Mesothelial cell of epicardium (in vitro differentiated cells): ENCODE measurements at places on chromosomes 12 and 14. TPM values are rescaled to one million over a fixed set of nuclear protein-coding genes. Genes with fewer than 3 reads are reported as not detected.
A peak's percentile ranks its signal among the peaks of the same experiment; 100 is the strongest.

GRCh38 chr14:24171422-24172260 lies at the start of gene REC8:
Gene REC8, plus strand, starts transcription at chr14:24172080. Its CDS starts 473 bp downstream, at chr14:24172553.
- peak; percentile 92 for DNase-seq

DNA sequence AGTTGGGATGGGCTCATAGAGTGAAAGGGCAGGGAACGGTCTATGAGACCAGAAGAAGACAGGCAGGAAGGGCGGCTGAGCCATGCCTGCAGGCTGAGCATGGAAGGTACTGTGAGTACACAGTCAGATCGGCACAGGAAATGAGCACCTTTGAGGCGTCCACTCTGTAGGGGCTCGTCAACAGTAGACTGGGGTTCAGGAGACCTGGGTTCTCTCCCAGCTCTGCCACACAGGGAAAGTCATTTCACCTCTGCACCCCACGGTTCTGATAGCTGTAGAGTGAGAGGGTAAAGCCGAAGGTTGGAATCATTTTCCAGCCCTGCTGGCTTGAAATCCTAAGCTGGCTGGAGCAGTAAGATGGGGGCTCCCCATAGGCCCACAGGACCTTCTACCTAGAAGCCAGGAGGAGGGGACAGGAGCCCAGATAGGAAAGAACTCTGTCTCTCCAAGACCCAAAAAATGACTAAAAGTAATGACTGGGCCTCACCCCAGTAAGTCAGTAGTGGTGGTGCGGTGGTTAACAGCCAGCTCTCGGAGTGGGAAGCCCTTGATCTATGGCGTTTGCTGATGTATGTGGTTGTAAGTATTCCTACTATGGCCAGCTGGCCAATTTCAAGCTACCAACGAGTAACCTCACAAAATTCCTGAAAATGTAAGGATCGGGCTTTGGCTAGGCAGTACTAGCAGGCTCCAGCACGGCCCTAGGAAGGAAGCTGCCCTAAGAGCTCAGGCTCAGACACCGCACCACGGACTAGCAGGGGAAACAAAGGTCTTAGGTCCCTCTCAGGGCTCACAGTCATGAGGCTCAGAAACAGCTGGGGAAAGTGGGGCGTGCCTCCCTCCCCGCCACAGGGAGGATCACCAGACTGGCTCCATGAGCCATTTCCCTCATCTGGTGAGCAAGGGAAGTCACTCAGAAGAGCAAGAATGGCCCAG lies 10.3 kb upstream of the CD27 start:
- DNase-seq, result no peak

GRCh38 chr12:122097584-122097926 lies 19.0 kb downstream of the MLXIP start:
- no peak for DNase-seq

Gene FAM186B
- total RNA-seq, result 0.29 to 0.50 TPM (median 0.40 TPM) in 3 replicates

Gene IKZF4
- 16.2 to 22.5 TPM (median 18.6 TPM) in 3 replicates for total RNA-seq

- peak; percentile 40 for DNase-seq
These were observed 44.0 kb downstream of the KCNK13 start for GRCh38 chr14:90105756-90106155.

Gene OR6C2
- not detected in 3 replicates for total RNA-seq

DNA sequence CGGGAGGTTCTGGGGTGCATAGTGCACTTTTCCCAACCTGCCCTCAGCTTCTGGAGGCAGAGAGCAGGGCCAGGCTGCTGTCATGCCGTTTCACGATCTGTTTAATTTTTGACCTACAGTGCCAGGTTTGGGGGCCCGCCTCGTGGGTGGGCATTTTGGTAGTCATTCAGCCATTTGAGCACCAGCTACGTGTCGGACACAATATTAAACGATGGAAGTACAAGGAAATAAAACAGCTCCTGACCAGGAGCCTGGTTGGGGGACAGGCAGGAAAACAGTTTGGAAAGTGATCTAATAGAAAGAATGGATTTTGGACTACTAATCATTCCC lies 708 bp downstream of the FNTB start:
- DNase-seq, result no peak

DNA sequence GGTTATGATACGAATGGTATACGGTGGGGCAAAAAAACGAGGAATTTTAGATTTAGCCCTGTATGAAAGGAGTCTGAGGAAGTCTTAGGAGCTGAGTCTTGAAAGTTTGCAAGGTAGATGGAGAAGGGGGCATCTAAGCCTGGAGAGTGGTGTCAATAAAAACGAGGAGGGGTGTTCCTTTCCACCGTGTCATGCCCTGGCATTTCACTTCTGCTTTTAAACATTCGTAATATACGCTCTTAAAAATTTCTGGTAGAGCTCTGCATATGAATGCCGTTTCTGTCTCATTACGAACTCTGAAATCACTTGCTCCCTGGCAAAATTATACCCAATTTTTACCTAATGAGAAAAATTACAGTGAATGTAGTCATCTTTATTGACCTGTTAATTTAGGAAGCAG lies 170.2 kb downstream of the ERC1 start:
- no peak for DNase-seq

DNA sequence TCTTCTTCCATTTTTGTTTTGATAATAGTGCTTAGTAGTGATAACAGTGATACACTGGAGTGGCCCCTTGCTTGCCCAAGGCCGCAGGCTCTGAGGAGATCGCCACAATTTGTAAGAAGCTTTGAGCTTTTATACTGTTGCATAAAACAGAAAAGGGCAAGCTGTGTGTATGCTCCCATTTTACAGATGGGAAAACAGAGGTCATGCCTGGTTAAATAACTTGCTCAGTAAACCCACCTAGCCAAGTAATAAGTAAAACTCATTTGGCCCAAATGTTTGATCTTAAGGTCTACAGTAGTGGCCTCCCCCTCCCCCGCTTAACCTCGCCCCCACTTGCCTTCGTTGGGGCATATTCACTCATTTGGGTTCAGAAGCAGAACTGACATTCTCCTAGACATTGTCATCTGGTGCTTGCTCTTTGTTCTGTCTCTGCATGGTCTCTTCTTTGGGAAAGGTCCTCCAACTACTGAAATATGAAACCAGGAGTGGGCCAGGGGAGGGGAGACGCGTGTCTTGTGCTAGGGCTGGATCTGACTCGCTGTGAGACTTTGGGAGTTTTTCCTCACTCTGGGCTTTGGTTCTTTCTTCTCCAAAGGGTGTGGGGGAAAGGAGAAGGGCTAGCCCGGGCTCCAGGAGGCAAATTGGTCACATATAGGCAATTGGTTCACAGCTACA lies 88.1 kb downstream of the PAPOLA start:
- no peak for DNase-seq

Gene GPRC5A
- total RNA-seq, result 107 to 116 TPM (median 108 TPM) in 3 replicates

DNA sequence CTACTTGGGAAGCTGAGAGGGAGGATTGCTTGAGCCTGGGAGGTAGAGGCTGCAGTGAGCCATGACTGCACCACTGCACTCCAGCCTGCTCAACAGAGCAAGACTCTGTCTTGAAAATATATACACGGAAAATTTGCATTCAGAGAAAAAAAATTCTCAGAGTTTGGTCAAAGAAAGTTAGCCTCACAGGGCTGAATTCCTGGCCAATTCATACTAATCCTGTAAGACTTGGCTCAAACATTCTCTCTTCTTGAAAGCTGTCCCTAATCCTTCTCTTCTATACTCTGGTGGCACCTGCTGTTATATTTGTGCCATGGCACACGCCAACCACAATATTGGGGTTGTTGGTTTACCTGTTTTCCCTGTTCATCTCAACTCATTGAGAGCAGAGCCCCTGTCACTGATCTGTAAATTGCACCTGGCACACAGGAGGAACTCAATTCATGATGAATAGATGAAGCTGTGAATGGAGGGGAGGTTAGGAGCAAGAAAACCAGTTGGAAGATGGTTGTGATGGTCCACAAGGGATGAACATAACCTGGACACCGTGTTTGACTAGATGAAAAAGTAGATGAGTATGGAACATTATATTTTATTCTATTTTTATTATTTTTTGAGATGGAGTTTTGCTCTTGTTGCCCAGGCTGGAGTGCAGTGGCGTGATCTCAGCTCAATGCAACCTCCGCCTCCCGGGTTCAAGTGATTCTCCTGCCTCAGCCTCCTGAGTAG lies 36.8 kb upstream of the SPTSSA start:
- no peak for DNase-seq

Gene GLI1
- 6.0 to 10.1 TPM (median 8.4 TPM) in 3 replicates for total RNA-seq

Gene ZNF891
- 5.6 to 6.2 TPM (median 5.8 TPM) in 3 replicates for total RNA-seq

- DNase-seq, result no peak
These were observed 5.5 kb downstream of the DNAH10 start for GRCh38 chr12:123767613-123768012.

- no peak for DNase-seq
These were observed 27.6 kb downstream of the WASHC3 start for GRCh38 chr12:102033991-102034745.

DNA sequence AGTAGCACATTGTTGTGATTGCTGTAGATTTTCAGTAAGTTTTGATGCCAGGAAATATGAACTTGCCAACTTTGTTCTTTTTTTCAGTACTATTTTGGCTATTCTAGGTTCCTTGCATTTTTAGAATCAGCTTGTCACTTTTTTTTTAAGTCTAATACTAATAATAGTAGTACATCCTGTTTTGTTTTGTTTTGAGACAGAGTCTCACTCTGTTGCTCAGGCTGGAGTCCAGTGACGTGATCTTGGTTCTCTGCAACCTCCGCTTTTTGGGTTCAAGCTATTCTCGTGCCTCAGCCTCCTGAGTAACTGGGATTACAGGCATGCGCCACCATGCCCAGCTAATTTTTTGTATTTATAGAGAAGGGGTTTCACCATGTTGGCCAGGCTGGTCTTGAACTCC lies 16.5 kb downstream of the PWP1 start:
- no peak for DNase-seq

Gene CPNE6
- total RNA-seq, result not detected in 3 replicates

DNA sequence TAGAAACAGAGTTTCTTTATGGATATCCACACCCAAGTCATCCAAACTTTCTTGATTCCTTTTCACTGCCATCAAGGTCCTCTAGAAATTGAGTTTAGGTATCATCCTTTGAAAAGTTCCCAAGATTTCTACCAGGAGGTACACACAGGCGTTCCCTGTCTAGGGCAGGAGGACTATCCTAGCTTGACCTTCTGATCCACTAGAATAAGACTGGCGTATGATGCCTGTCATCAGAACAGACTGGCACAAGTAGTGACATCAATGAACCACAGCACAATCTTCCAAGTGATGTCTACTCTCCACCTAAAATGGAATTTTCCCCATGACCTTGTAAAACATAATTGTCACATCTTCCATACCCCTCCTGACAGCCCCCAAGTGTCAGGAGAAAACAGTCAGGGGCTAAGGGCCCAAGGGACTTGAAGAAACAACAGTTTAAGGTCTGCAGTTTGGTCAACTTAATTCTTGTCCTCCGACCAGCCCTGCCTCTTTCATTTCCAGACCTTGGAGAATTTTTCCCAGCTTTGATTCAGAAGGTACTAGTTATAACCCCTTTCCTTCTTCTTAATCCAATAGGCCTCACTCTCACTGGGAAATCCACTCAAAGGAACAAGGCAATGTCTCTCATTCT lies 100.7 kb upstream of the FKBP4 start:
- no peak for DNase-seq

- DNase-seq, result no peak
These were observed 20.2 kb downstream of the CCDC177 start for GRCh38 chr14:69554500-69554899.

Gene LRRC10
- total RNA-seq, result not detected in 3 replicates

- no peak for DNase-seq
These were observed 119.0 kb downstream of the ESR2 start for GRCh38 chr14:64174922-64175782.

Gene CISTR
- total RNA-seq, result not detected in 3 replicates

DNA sequence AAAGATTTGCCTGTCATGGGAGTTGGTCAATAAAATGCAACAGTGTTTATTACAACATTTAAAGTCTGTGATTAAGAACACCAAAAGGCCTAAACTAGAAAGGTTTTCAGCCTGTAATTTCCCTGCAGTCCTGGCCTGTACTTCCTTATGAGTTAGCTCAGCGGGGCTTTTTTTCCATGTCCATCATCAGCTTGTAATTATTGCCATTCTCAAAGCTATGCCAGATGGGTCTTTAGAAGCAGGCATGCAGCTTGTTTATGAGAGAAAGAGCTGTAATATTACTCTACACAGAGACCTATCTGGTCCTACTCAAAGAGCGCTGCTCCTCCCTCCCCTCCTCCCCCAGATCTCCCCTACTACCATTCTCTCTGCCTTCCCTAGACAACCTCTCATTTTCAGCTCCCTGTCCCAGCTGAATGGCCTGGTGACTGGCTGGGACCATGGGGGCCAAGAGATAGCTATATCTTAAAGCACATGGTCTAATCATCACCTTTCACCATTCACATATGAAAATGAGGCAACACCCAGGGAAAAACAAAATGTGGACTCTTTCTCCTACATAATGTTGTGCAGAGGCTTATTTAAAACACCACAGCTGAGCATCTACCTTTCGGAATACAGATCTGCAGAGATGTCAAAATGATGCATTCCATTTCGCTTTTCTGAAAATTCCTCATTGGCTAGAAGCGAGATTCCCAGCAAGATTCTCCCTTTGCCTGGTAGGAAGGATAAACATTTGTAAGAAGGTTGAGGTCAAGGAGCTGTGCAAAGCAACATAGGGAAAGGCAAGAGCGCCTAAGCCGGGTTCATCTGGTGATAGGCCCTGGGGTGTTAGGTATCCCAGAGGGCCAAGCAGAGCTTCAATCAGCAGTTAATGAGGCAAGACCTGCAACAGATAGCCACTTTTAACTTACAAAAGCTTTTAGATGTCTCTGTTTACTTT lies 209.7 kb upstream of the CDKN3 start:
- no peak for DNase-seq

DNA sequence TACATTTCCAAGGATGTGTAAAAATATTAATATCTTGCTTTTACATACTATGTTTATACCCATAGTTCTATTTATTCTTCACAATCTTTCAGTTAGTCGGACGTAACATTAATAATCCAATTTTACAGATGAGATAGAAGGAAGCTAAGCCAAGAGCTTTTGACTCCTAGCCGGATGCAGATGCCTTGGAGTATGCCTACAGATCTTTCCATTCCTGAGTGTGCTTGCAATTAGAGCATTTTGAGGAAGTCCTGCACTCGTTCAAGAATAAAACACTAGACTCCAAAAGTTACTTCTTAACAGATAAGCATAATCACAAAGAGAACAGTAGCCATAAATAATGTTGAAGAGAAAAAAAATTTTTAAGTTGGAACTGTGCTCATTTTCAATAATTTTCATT lies 337.6 kb upstream of the CLEC14A start:
- DNase-seq, result no peak

DNA sequence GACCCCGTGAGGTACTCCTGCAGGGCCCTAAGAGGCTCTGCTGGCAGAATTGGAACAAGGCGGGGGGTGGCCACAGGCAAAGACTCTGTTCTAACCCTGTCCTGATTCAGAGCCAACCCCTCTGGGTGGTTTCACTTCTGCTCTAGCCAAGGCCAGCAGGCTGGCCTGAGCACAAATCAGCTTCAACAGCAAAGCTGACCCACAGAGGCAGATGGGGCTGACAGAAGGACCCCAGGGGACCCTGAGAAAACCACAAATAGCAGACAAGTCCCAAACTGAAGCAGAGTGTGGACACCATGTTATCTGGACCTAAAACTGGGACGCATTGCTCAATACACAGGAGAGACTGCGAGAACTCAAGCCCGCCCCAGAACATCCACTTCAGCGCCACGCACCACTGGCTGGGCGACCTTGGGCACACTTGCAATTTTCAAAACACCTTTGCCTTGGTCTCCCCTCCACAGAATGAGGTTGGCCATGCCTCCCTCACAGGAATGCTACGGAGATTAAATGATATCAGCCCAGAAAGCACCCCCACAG lies 76.4 kb upstream of the DICER1 start:
- no peak for DNase-seq

GRCh38 chr12:49967777-49968250 lies 4.9 kb upstream of the AQP6 start:
- DNase-seq, result no peak
